HEK293T (cell line): ENCODE measurements at places on chromosomes 12 and 14.

DNA sequence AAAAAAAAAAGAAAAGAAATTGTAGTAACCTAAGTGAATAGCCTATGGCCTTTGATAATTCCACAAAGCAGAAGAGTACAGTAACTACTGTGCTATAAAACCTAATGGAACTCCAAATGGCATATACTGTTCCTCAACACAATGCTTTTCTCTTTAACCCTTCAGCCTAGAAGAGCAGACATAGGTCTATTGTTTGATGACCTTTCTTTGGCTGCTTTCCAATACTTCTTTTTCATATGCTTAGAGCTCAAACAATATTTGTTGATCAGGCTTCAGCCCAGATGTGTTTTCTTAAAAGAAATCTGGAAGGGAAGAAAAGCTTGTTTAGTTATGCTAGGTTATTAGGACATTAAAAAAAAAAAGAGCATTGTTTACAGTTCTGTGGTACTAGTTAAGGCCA is 116.4 kb downstream of the NTN4 start:
- no peak for DNase-seq

GRCh38 chr14:77902811-77903210 is 102.9 kb downstream of the ADCK1 start:
- no peak for DNase-seq

DNA sequence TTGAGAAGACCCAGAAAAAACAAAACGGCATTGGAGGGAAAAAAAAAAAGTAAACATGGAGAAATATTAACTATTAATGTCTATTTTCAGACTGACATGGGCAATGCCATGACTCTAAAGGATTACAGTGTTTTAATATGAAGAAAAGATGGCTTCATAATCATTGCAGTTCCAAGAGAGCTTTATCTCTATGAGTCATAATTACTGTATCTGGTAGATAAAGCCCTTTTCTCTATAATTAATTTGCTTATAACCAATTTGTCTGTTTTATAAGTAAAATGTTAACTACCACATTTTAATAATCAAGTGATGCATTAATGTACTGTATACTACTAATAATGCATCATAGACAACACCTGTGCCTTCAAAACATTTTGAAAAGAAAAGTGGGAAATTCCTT is 59.7 kb downstream of the CLIP1 start:
- DNase-seq = no peak

DNA sequence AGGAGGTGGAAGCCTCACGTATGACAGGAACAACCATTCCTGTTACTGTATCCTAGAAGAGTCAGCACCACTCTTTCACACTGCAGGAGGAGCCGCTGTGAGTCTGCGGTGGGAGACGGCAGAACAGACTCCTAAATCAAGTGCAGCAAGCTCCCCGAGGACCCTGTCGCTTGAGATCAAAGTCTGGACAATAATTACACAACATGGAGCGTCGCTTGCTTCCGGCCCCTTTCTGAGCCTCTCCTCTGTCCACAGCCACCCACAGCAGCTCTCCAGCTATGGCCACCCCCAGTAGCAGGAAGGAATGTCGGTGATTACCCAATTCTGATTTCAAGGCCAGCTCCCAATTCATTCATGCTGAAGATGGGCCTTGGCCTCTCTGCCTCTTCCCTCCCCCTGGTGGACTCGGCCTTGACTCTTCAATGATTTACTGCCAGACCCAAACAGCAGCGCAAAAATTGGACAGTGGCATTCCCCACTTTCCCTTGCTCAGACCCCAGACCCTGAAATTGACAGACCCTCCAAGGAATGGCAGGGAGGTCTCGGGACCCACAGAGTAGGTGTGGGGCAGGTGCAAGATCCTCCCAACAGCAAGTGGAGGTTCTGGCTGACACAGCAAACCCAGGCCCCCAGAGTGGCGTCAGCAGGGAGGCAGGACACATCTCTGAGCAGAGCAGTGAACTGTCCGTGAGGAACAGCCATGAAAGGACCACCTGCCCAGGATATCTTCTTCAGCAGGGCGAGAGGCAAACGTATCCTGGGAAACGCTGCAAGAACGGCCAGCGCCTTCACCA is 272.7 kb upstream of the DIO3 start:
- no peak for DNase-seq
